ENCODE measurements at places on chromosomes 1 and 21. TPM values are rescaled to one million over a fixed set of nuclear protein-coding genes. Genes with fewer than 3 reads are reported as not detected.

- H3K36me3 ChIP-seq: no peaks in the 10 kb centered on the region
- no peak overlapping the region for H3K27ac ChIP-seq
- no peak for DNase-seq
- H3K4me1 ChIP-seq: no peaks in the 10 kb centered on the region
- no peaks in the 10 kb centered on the region for H3K27me3 ChIP-seq
Measured at GRCh38 chr1:159786465-159786864, 5.7 kb downstream of the DUSP23 start.

GRCh38 chr1:21292984-21293536 is 2.8 kb upstream of the ECE1 start:
- H3K27ac ChIP-seq: 0 out of 2 replicates have a peak overlapping the region, but pooled peaks have one; percentile 29
- DNase-seq: no peak
- no peaks in the 10 kb centered on the region for H3K36me3 ChIP-seq
- H3K4me1 ChIP-seq: peaks cover 52% of the 10 kb centered on the region

PBX1 gene
- 2.0 TPM for total RNA-seq

ARHGEF10L gene
- total RNA-seq: 5.9 TPM

C1orf141 gene
- total RNA-seq: not detected

All from Panc1 (cell line).